NCI-H2029 treated with DMSO at 0.1 percent for 48 hours (cell line): ENCODE measurements at places on chromosomes 7 and 10.
A peak's percentile ranks its signal among the peaks of the same experiment; 100 is the strongest.

GRCh38 chr7:83677180-83677866 is 28.4 kb upstream of the SEMA3E start:
- DNase-seq = no peak

DNA sequence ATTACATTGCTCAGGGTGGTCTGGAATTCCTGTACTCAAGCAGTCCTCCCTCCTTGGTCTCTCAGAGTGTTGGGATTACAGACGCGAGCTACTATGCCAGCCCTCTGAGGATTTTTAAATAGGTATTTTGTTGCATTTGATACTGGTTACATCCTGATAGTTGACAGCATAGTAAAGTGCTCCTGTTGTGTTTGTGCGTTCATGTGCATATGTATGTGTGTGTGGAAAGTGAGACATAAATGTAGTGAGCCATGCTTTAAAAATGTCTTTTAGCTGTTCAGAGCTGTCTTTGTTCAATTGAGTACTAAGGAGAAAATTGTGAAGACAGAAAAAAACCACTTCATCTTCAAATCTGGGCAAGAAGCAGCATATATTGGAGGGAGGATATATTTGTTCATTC is 27.8 kb downstream of the ZNRF2 start:
- DNase-seq = no peak

DNA sequence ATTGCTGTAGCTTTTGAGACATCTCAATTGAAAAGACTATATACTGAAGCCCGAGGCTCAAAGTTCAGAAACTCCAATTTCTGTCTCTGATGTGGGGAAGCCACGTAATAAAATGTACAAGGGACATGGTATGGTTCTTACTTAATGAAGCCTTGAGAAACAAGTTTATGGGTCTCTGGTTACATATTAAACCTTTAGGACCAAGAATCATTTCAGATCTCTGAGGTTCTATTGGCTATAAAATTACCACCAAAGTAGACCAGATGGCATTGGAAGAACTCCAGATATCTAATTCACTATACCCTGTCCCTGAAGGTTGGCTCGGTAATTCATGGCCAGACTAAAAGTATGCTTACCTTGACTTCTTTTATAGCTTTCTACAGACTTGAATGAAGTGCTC is 23.7 kb downstream of the STAMBPL1 start:
- no peak for DNase-seq

GRCh38 chr7:55066524-55066923 is 47.7 kb downstream of the EGFR start:
- DNase-seq = no peak

- no peak for DNase-seq
Measured at GRCh38 chr7:44074349-44074695, 8.0 kb downstream of the POLM start.

DNA sequence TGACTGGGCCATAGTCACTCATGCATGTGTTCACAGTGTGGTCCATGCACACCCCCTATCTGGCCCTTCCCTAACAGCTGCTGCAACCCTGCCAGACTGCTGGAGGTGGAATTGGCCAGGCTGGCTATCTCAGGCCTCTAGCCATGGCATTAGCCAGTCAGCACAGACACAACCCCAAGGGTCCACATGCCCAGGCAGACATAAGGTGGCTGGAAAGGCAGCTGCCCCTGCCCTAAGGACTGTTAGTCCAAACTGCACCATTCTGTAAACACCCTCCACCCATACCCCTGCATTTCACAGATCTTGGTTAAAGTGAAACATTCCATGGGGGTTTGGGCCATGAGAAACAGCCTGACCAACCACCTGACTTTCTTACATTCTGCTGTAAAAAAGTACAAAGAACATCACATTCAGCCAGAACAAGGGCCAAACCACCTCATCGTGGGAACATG is 137.4 kb upstream of the KCNMA1 start:
- no peak for DNase-seq

GRCh38 chr10:70903262-70903921 is 15.0 kb upstream of the PCBD1 start:
- no peak for DNase-seq

- no peak for DNase-seq
Measured at GRCh38 chr7:79523436-79523835, 70.0 kb upstream of the MAGI2 start.

- no peak for DNase-seq
Measured at GRCh38 chr10:100713859-100714565, 31.4 kb upstream of the PAX2 start.

GRCh38 chr10:106942035-106942662 is 222.4 kb downstream of the SORCS1 start:
- no peak for DNase-seq

DNA sequence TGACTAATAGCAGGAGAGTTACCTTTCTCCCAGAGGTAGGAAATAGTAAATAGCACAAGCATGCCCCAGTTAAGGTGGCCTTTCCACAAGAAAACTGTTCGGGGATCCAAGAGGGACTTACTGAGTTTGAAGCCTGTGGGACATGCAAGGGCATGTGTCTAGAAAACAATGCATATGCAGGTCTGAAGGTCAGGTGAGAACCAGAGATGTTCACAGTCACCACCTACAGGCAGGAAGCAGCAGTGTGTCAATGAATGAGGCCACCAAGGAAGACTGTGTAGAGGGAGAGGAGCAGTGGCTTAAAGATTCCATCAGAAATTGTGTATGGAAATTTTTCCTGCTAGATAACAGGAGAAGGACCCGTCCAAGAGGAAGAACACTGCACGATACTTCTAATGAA is 66.0 kb downstream of the CALD1 start:
- no peak for DNase-seq

- no peak for DNase-seq
Measured at GRCh38 chr10:43138757-43139241, 554 bp downstream of the CSGALNACT2 start.

DNA sequence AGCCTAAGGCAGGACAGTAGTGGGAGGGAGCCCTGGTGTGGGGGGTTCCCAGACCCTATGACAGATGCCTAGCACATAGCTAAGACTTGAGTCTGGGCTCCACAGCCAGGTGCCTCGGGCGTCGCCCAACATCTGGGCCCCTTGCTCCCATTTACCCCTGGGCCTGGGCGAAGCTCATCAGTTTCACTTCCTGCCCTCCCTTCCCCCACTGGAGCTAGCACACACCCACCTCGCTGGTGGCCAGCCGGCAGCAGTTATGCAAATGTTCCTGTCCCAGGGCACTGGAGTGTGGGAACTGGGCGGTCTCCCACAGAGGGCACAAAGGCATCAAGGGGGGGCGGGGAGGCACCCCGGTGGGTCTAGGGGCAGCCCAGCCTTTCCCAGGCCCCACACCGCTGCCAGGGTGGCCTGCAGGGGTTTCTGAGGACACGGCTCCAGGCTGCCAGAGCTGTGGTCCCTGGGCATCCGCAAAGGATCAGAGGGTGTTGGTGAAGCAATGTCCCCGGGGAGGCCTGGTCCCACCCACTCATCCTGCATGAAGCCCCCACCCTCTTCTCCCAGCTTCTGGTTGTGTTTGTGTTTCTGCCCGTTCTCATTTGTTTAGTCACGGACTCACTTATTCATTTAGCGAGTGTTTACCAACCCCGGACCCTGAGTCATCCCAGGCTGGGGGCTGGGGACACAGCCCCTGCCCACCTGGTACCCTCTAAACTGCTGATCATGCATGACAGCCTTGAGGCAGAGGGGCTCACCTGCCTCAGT is 20.4 kb downstream of the SH2B2 start:
- no peak for DNase-seq

DNA sequence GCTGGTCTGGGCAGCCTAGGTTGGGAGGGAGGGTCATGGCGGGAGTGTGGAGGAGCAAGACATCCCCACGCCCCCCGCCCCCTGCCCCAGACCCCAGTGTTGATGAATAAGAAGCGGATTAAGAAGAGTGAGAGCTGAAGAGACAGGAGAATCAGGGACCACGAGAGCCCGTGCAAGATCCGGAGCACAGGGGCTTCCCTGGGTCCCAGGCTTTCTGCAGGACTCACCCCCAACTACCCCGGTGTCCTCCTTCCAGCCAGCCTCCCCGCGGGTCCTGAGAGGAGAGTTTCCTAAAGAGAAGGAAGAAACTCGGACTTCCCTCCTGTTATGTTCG is 20.1 kb downstream of the GHRHR start:
- DNase-seq = no peak

GRCh38 chr10:79084972-79085597 is 16.3 kb downstream of the ZMIZ1 start:
- DNase-seq = no peak

- no peak for DNase-seq
Measured at GRCh38 chr7:20352573-20353306, 22.0 kb downstream of the ITGB8 start.

DNA sequence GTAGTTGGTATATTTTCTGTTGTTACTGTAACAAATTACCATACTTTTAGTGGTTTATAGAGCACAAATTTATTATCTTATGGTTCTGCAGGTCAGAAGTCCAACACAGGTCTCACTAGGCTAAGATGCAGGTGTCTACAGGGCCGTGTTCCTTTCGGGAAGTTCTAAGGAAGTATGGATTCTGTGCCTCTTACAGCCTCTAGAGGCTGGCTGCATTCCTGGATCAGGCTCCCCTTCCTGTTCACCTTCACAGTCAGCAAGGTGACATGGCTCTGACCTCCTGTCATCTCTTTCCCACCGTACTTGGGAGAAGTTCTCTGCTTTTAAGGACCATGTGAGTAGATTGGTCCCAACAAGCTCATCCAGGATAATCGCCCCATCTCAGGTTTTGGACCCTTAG is 37.3 kb downstream of the BMPR1A start:
- DNase-seq = no peak

DNA sequence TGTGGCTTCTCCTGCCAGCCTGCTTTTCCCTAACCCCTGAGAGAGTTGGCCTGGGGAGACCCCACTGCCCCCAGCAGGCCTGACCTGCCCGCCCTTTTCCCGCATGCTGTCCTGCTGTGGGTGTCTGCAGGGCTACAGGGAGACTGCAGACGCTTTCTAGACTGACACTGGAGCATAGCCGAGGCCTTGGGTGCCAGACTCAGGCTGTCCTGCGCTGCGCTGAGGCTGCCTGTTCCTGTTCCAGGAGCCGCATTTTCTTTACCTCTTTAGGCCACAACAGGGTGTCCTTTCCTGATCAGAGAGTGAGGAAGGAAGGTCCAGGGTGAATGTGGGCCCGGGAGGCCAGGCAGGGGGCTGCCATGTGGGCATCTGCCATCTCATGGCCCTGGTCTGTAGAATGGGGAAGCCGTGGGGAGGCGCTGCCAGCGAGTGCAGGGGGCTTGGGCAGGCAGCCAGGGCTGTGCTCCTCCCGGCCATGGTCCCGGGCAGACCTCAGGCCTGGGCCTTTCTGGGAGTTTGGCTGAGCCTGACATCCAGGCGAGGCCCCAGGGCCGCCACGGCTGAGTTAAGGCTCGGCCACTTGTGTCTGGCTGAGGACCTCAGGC is 3.6 kb downstream of the PWWP2B start:
- no peak for DNase-seq

- DNase-seq = no peak
Measured at GRCh38 chr7:51847461-51848134, 531.0 kb upstream of the COBL start.

GRCh38 chr7:158107806-158108205 is 479.8 kb downstream of the PTPRN2 start:
- no peak for DNase-seq

- no peak for DNase-seq
Measured at GRCh38 chr10:80517416-80518142, 20.1 kb upstream of the SH2D4B start.

GRCh38 chr7:12646139-12646538 is 41.3 kb upstream of the ARL4A start:
- no peak for DNase-seq

- no peak for DNase-seq
Measured at GRCh38 chr7:45923818-45924217, 2.7 kb upstream of the IGFBP3 start.

DNA sequence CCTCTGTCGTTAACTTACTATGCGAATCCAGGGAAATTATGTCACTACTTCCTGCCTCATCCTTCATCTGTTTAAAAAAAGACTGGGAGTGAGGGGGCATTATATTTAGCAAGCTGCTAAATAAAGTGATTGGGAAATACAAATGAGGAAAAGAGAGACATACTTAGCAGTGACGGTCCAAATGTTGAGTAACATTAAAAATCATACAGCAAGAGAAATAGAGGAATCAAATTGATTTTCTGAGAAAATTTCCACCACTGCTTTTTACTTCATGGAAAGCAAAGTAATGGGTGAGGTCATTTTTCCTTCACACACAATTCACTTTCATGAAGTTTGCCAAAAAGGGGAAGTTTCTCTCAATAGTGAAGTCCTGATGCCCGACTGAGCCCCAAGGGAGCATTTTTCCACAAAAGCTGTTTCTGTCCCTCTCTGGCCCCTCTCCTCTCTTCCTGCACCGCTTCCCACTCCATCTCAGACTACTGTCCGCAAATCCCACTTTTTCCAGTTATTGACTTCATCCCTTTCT is 61.9 kb upstream of the ADO start:
- DNase-seq = no peak

GRCh38 chr7:6425948-6426347 is 21.8 kb downstream of the DAGLB start:
- DNase-seq = no peak

DNA sequence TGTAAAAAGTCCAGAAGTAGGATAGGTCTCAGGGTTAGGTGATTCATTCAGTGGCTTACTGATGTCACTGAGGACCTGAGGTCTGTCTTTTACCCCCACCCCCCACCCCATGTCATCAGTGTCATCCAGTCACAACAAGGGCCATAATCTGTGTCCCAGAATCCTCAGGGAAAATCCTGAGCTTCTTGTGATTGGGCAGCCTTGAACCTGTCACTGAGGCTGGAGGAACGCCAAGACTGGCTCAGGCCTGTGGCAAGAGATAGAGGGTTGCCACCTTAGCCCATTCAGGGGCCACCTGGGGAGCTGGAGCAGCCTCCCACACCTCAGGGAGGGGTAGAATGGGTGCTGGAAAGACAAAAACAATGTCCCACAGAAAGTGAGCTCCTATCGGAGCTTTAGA is 29.7 kb downstream of the NUB1 start:
- no peak for DNase-seq

- peak; percentile 44 for DNase-seq
Measured at GRCh38 chr7:132276234-132276630, 300.0 kb downstream of the PLXNA4 start.

- DNase-seq = no peak
Measured at GRCh38 chr10:66457629-66458028, 468.2 kb upstream of the LRRTM3 start.

DNA sequence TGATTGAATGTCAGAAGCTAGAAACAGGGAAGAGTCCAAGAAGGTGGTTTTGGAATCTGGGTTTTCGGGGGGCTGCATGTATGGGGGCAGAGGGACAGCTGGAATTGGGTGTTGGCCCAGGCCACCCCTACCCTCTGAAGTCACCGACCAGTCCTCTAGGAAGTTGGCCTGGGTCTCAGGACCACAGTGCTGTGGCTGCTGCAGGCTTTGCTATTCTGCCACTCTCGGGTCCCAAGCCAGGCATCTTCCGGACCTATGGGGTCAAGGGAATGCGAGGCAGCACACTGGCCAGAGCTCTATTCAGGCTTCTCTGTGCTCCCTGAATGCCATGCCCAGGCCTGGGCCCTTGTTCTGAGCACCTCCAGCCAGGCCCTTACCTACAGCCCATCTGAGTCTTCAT is 13.2 kb downstream of the FGF8 start:
- no peak for DNase-seq
